ENCODE measurements at places on chromosomes 12 and 14.
A peak's percentile ranks its signal among the peaks of the same experiment; 100 is the strongest.

GRCh38 chr12:8667270-8667669 is 4.6 kb upstream of the MFAP5 start:
- no peak for DNase-seq

DNA sequence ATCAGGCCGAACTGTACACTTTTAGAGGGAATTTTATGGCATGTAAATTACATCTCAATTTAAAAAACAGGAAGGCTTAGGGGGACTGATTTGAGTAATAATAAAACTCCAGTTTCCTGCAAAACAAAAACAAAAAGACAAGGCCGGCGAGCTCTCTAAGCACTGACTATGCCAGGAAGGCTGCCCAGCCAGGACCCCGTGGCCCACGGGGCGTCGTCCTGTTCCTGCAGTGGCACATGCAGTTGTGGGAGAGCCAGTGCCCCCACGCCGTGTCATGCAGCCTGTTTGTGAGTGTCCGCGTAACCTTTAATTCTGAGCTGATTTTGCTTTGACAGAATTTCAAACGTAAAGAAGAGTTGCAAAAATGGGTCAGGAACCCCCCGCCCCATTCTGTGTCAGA is 10.5 kb downstream of the XRCC3 start:
- no peak for DNase-seq

- no peak for DNase-seq
Observed at GRCh38 chr14:22188318-22188717, 400.7 kb downstream of the DAD1 start.

DNA sequence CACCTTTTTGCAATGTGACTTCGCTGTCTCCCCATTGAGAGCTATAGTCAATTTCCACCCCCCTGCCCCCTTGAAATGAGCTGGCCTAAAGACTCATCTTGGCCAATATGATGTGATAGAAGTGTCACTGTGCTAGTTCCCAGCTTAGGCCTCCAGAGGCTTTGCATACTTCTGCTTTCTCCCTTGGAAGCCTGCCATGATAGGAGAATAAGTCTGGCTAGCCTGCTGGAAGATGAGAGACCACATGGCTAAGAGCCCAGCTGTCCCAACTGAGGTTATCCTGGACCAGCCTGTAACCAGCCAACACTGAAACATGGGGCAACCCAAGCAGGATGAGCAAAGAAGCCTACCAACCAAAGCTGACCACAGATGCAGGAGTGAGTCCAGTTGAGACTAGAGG is 196.9 kb downstream of the GRIN2B start:
- no peak for DNase-seq

DNA sequence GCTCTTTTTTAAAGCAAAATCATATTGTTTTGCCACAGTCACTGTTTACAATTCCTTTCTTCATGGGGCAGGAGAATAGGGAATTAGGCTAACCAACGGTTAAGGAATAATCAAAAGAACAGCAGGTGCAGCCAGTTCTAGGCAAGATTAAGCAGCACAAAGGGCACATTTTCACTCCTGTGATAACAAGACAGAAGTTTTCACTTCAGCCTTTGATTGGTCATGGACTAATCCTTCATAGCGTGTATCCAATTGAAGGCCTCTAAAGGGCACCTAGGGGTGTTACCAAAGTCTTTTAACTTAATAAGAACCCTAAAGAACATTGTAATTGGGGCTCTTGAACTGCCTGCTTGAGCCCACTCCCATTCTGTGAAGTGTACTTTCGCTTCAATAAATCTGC is 206.9 kb upstream of the AMIGO2 start:
- no peak for DNase-seq

- DNase-seq = no peak
Observed at GRCh38 chr12:92912672-92913071, 16.4 kb downstream of the EEA1 start.

DNA sequence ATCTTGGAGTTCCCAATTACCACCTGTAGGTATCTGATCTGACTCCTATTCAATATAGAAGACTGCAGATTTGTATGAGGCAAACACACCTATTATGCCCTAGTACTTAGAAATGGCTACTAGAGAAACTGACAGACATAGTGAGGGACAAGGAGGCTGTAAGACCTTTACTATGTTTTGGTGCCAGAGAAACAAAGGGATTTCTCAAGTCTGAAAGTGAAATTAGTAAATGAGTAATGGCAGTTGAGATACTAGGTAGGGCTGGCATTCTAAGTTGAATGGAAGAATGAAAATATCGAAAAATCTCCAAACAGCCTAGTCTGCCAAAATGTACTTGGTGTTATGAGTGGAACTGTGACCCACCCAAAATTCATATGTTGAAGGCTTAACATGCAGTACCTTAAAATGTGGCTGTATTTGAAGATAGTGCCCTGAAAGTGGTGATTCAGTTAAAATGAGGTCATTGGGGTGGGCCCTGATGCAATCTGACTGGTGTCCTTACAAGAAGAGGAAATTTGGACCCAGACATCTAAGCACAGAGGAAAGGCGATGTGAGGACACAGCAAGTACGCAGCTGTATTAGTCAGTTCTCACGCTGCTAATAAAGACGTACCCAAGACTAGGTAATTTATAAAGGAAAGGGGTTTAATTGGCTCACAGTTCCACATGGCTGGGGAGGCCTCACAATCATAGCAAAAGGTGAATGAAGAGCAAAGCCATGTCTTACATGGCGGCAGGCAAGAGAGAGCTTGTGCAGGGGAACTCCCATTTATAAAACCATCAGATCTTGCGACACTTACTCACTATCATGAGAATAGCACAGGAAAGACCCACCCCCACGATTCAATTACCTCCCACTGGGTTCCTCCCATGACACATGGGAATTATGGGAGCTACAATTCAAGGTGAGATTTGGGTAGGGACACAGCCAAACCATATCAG is 127.0 kb downstream of the APAF1 start:
- no peak for DNase-seq

GRCh38 chr12:53118751-53119300 is 15.5 kb downstream of the SOAT2 start:
- no peak for DNase-seq

GRCh38 chr14:49615776-49616175 is 4.7 kb downstream of the RPL36AL start:
- DNase-seq = no peak

DNA sequence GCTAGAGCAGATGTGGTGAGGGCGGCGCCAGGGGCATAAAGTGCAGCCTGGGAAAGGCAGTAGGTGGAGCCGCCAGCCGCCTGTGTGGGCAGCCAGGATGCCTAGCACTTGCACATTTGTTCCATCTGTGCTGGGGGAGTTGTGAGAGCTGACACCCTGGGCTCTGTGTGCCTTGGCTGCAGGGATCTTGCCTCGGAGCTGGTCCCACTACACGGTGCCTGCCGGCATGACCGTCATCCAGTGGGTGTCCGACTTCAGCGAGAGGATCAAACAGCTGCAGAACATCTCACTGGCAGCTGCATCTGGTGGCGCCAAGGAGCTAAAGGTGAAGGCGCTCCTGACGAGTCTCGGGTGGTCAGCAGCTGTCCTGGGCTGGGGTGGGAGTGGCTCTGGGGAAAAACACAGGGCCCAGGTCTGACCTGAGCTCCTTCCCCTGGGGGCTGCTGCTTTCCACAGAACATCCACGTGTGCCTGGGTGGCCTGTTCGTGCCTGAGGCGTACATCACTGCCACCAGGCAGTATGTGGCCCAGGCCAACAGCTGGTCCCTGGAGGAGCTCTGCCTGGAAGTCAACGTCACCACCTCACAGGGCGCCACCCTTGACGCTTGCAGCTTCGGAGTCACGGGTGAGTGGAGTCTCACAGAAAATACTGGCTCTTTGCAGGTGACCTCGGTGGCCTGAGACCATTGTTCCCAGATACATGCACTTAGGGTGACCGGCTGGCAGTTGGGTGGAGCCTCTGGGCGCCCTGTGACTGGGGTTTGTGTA is 37.4 kb downstream of the HSP90AA1 start:
- no peak for DNase-seq

GRCh38 chr12:124388679-124389137 is 93.8 kb downstream of the RFLNA start:
- DNase-seq = no peak

DNA sequence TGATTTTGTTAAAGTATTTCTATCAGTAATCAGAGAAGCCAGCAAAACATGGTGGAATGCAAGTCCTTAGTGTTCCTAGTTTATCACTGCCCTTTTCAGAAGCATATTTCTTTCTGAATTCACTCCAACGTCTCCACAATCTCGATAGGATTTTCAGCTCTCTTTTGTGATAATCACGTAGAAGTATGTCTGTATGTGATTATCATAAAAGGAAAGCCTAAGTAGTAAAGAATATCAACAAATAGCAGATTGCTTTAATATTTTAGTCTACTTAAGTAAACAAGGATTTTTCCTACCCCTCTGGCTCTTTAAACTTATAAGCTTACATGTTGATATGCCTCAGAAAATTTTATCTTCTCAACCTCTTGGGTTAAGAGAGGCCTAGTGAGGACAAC is 147.4 kb upstream of the NUDT4 start:
- no peak for DNase-seq

DNA sequence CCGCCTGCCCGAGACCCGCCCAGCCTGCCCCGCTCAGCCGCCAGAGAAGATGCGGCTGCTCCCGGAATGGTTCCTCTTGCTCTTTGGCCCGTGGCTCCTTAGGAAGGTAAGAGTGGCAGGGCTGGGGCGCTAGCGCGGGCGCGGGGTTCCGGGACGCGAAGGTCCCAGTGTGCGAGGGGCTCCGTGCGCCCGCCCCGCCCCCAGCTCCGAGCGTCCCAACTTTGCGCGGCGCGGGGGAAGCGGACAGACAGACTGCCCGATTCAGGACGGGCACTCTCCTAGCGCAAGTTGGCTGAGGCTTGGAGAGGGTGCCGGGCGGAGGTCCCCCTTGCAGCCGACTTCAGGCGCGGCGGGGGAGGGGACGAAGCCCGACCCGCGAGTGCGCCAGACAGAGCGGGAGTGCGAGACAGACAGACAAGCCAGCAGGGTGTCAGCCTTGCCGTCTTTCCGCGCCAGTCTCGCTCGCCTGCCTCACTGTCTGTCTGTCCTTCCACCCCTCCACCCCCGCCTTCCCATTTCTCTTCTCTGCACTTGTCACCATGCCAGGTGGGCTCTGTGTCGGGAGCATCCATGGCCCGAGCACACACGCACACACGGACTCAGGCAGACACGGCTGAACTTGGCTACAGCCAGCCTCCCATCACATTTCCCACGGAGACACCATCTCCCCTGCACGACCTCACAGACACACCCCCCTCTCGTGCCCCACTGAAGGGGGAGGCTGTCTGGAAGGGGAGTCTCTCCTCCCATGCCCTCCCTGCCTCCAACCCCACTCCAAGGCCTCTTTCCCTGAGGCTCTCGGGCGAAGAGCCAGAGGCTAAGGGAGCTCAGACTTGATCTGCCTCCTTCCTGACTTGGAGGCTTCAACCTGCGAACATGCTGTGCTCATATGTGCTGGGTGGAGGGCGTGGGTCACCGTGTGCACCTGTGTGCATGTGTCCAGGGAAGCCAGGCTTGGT is 606 bp downstream of the NXPH4 start:
- no peak for DNase-seq

DNA sequence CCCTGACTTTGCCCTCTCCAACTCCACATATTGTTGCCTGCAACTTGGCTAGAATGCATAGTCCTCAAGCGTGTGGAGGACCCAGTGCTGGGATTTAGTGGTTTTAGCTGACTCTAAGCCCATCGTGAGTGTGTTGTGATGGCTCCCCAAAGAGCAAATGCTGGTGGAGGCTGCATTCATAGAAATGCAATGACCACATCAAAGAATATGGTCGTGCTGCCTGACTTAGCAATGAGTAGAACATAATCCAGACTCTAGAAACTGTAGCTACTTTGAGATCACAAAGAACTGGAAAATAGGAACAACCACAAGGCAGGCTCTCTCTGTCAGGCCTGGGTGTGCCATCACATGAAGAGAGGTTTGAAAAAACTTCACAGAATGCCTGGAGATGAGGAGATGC is 1.3 kb downstream of the DYRK4 start:
- no peak for DNase-seq

GRCh38 chr12:569091-569676 is 94.1 kb downstream of the NINJ2 start:
- DNase-seq = no peak

GRCh38 chr14:56482310-56482911 is 97.2 kb upstream of the TMEM260 start:
- no peak for DNase-seq

- no peak for DNase-seq
Observed at GRCh38 chr14:65622703-65623102, 210.2 kb downstream of the FUT8 start.

DNA sequence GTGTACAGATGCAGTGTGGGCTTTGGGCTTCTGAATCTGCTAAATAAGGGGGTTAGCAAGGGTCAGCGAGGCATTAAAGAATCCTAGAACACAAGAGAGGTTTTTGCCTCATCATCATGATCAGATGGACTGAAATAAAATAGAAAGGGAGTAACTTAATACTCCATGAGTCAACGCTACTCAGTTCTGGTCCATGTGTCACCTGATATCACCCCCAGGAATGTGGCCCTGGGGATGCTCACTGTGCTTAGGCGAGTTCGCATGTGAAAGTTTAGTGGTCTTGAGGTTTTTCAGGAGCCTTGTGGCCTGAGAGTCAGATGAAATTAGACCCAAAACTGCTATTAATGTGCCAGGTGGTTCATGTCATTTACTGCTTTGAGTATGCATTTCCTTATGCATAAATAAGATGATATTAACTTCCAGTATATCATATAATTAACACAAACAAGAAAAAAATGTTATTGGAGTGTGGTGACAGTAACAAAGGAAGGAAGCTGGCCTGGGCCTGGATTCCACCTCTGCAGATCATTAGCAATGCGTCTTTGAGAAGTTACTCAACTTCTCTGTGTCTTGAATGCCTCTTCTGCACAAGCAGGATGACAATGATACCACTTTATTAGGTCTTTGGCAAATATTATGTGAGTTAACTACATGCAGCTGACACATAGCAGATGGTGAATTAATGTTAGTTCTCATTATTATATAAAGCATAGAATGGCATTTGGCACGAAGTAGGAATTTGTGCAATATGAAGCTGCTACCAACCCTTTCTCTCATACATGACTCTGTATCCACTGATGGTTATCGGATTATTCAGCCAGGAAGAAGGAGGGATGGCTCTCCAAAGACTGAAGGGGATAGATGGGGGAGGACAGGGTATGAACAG is 1272.6 kb downstream of the AACS start:
- peak; percentile 69 for DNase-seq

DNA sequence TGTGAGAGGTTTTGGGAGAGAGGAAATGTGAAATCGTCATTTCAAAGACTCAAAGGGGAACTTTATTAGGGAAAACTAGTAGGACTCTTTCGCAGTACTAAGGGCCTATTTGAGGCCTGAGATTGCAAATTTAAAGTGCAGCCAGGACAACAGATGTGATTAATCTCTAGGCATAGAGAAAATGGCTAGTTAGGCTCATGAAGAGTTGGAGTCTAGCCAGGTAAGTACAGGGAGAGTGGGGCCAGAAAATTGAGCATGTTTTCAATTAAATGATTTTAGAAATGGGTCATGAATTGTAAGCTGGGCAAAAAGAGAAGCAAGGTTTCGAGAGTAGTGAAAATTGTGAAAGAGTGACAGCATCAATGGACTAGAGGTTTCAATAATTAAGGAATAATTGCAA is 91.9 kb upstream of the LMNTD1 start:
- DNase-seq = no peak

GRCh38 chr12:15806826-15807225 is 17.6 kb upstream of the EPS8 start:
- no peak for DNase-seq
